Prostate gland (tissue), 2 donors: ENCODE measurements at places on chromosomes 5 and 9.

- no peak for DNase-seq
Observed at GRCh38 chr5:169325273-169325672, 24.3 kb upstream of the SLIT3 start.

GRCh38 chr5:74026310-74026709 lies 400.3 kb downstream of the ARHGEF28 start:
- DNase-seq: no peak

- no peak for DNase-seq
Observed at GRCh38 chr5:6638236-6638635, 5.0 kb downstream of the SRD5A1 start.

GRCh38 chr5:61966997-61967396 lies 339.0 kb upstream of the KIF2A start:
- no peak for DNase-seq

- no peak for DNase-seq
Observed at GRCh38 chr5:140391732-140392131, 9.9 kb upstream of the ANKHD1 start.

DNA sequence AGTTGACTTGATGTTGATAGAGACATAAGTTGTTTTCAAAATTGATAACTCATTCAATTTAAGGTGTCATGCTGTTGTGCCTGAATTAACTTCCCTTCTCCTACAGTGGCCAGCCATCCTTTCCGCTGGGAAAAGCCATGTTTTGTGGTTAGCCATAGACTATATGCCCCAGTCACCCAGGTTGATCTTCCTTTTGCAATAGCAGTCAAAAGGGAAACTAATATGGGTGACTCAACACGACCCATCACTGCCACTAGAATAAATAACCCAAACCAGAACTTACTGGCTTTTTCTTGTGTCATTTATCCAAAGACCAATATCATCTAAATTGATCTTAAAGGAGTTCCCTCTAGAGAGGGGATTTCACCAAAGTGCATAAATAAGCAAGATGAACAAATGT lies 87.4 kb downstream of the PTCD2 start:
- no peak for DNase-seq

GRCh38 chr9:101119206-101119819 lies 90.8 kb downstream of the PLPPR1 start:
- DNase-seq: peak; percentile 51

DNA sequence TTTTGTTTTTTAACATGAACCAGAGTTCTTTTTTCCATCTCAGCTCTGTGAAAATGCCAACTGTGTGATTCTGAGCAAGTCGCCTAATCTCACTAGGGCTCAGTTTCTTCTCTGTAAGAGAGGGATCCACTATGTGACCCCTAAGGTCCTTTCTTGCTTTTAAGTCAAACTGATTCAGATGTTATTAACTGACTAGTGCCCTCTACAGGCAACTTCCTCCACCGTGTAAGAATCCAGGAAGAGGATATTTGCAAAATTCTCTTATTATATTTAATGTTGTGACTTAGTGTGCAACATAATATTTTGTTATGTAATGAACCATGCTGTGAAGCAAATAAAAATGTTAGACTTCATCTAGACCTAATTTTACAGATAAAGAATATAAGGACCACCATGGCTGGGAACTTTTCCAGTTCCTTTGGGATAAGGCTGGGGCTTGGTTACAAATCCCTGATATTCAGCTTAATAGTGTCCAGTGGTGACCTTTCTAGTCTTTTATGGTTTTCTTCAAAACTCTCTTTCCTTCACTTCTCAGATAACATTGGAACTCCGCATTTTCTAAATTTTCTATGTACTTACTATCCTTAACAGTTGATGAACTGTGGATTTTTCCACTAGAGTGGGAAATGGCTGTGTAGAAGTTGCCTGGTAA lies 244.7 kb downstream of the PIK3R1 start:
- DNase-seq: peak; percentile 7

DNA sequence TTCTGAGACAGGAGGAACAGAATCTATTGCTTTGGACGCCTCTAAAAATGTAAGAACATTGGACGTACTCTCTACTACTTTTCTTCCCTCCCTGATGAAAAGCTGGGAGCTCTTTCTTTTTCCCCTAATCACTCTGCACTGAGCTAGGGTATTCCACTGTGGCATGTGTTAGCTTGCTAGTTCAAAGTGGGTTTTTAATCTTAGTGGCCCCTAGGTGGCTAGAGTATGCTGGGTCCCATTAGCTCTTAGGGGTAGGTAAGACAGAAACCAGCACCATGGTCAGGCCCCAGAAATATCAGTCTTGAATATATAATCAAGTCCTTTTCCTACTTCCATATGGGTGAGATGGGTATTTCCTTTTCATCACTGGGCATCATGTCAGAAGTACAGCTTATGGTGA lies 945.2 kb upstream of the PTPRD start:
- DNase-seq: no peak

- DNase-seq: no peak
Observed at GRCh38 chr5:14557791-14558415, 23.7 kb upstream of the OTULINL start.
